ENCODE measurements at places on chromosomes 13 and 19. TPM values are rescaled to one million over a fixed set of nuclear protein-coding genes. Genes with fewer than 3 reads are reported as not detected.

DNA sequence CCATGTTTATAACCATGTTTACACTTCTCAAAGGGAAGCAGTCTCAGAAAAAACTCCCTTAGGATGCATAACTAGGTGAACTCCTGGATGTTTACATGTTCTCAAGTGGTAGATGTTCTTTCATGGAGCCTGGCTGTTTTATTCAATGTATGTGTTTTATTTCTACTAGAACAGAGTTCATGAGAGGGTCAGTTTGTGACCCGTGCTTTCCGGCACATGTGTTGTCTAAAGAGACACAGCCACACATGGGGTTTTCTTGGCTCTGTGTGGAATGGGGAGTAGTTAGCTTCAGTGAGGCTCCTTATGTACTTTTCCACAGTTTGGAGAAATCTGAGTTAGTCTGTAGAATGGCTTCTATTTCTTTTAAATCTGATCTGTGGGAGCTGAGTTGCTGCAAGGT is 60.9 kb downstream of the ATP8A2 start:
- no peak for DNase-seq

The SPHK2 gene
- 23.3 TPM for total RNA-seq

The KCNRG gene
- total RNA-seq = 1.5 TPM

The ZNF556 gene
- not detected for total RNA-seq

- no peak for DNase-seq
These were observed 137.6 kb downstream of the GPC6 start for GRCh38 chr13:93364166-93364565.

The TTC9B gene
- total RNA-seq = not detected

DNA sequence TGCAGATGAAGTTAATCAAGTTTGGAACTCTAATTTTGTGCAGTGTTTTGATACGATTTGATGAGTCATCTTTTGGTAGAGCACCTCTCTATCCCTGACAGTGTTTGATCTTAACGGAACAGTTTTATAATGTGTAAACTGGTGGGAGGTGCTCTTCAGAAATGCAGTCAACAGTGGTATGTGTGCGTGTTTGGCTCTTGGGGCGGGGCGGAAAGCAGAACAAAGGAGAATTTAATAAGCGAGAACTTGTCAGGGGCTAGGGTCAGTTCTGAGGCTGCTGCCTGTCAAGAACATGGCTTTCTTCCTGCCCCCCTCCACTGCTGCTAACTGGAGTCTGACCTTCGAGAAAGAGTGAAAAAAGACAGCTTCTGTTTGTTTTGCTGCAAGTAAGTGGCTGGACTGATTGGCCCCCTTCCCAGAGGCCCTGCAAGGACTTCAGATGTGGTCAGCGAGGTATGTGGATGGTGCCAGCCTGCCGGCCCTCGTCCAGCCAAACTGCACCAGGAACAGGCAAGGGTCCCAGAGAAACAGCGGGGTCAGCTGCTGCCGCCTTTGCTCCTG is 40.8 kb downstream of the BBC3 start:
- peak; percentile 90 for DNase-seq

GRCh38 chr13:53048880-53049279 is 20.3 kb downstream of the OLFM4 start:
- no peak for DNase-seq

The IL17D gene
- 3.8 TPM for total RNA-seq

The FEM1A gene
- 12.4 TPM for total RNA-seq

The SLC15A1 gene
- not detected for total RNA-seq

- no peak for DNase-seq
These were observed 136.8 kb downstream of the UQCRFS1 start for GRCh38 chr19:29076161-29076560.

DNA sequence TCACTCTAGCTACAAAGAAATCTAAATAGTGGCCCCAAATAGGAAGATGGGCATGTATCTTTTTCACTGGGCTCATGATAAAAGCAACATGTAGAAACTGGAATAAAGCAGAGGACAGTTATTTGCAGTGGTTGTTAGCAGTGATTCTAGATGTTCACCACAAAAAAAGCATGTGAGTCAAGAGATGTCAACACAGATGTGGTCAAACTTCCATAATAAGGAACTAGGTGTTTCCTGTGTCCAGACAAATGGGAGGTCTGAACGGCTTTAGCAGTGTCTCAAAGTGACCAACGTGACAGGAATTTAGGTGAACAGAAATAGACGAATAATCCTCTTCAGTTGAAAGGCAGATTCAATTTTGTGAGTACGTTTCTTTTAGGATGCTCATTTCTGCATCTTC is 162.7 kb downstream of the TBC1D4 start:
- DNase-seq = no peak

The GAS6 gene
- 197 TPM for total RNA-seq

Data from upper lobe of right lung (tissue), 1 donor.